ENCODE measurements at places on chromosomes 16 and 17.

GRCh38 chr17:39145143-39145542 is 6.3 kb downstream of the PLXDC1 start:
- DNase-seq, result no peak

GRCh38 chr17:1792495-1793446 is 30.9 kb downstream of the SERPINF1 start:
- DNase-seq, result no peak

GRCh38 chr17:74457146-74457819 is 9.2 kb upstream of the CD300A start:
- peak; percentile 57 for DNase-seq

GRCh38 chr17:39953471-39953888 is 9.3 kb upstream of the GSDMA start:
- DNase-seq, result no peak

GRCh38 chr16:55044201-55044975 is 113.7 kb downstream of the IRX5 start:
- DNase-seq, result no peak

DNA sequence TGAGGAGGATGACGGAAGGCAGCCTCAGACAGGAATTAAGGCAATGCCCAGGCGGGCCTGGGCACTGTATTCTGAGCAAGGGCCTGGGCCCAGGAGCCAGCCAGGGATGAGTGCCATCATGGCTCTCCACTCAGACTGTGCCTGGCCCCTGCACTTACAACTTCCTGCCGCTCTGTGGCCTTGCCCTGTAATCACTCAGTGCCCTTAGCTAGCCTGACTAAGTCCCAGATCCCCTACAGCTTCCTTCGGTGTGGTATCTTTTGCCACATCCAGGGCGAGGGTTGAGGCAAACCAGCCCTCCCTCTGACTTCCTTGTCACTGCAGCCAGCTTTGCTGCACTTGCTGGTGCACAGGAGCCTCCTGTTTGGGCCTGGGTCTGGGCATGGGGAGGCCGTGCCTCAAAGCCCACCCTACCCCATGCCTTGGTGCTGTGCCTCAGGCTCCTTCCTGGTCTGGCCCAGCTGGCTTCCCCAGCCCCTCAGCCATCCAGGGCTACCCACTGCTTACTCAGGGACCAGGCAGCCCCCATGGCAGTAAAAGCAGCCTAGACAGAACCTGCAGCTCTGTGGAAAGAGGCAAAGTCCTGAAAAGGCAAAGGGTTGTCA is 9.3 kb downstream of the SLC46A1 start:
- no peak for DNase-seq

DNA sequence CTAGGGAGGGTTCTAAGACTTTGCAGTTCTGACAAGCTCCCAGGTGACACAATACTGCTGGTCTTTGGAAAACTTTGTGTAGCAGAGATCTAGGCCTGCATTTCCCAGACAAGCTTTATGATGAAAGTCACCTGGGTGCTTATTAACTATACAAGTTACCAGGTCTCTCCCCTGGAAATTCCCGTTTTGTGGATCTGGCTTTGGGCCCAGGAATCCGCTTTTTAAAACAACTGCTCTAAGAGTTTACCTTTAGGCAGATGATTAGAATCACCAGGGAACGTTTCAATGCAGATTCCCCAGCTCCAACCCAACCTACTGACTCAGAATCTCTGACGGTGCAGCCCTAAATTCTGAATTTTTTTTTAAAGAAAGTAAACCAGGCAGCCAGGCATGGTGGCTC is 36.3 kb downstream of the MYH3 start:
- no peak for DNase-seq

- DNase-seq, result no peak
Measured at GRCh38 chr17:21113049-21113690, 13.6 kb upstream of the DHRS7B start.

DNA sequence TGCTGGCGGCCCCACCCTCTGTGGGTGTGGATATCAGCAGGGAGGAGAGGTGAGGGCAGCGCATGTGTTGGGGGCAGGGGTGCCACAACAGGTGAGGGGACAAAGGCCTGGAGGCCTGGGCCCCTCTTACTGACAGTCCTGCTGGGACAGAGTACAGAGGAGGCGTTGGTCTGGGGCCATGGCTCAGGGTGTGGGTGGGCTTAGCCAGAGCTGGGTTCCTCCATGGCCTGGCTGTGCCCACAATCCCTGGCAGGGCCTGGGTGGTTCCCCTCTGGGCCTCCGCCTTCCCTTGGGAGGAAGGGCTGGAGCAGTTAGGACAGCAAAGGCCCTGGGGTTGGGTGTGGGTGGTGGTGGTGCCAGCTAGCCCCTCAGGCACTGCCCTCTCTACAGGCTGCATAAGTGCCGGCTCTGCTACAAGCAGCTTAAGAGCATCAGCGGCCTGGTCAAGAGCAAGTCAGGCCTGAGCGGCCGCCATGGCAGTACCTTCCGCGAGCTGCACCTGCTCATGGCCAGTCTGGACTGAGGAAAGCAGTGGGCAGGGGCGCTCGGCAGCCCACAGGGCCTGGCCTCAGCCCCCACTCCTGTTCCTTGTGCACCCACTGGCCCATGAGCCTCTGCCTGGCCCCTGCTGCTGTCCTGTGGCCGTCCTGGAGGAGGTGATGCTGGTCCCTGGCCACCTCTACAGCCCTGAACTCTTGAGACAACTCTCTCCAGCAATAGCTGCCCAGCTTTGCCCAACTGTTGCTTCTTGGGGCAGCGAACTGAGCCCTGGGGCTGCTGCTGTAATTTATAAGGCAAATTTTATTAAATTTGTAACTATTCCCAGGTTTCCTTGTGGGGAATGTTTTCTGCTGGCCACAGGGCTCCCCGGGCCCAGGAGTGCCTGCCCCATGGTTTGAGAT is 21.1 kb downstream of the KATNB1 start:
- no peak for DNase-seq

GRCh38 chr16:25841761-25842160 is 150.0 kb downstream of the HS3ST4 start:
- DNase-seq, result no peak

- no peak for DNase-seq
Measured at GRCh38 chr16:84759061-84759460, 59.3 kb downstream of the USP10 start.

DNA sequence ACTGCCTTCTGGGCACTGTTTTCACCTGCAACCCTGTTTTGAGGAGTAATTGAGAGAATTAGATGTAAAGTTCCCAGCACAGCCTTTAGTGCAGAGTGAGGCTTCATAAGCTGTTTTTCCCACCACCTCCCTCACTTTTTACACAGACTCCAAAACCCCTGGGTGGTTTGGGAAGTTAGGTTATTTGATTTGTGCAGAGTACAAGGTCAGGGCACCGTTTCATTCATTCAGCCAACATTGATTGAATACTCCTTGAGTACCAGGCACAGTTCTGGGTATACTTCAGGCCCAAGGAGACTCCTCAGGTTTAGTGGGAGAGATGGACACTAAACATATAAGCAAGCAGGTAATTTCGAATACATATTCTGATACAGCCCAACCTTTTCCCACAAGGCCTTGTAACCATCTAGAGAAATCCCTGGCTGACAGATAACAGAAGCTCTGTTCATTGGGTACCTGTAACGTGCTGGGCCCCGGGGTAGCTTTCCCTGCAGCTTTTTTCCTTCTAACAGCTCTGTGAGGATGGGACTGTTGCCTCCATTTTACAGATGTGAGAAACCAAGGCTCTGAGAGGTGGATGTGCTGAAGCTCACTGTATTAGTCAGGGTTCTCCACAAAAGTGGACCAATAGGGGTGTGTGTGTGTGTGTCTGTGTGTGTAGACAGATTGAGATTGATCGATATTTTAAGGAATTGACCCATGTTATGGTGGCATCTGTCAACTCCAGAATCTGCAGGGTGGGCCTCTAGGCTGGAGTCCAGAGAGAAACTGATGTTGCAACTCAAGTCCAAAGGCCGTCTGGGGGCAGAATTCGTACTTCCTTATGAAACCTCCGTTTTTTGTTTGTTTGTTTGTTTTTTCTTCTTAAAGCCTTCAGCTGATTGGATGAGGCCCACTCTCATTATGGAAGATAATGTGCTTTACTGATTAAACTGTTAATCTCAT is 234.7 kb downstream of the SNX29 start:
- DNase-seq, result no peak

DNA sequence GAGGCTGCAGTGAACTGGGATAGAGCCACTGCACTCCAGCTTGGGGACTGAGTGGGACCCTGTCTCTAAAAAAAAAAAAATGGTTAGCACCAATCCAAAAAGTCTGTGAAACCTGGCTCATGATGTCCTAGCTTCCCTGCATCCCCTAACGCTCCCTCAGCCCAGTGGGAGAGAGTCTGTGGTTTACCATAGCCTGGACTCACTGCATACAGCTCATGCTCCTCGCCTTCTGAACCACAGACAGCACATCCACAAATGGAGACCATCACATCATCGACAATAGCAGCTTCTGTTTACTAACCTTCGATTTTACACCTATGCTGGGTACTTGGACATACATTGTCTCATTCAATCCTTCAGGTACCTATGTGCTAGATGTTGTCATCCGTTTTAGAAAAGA is 43.6 kb downstream of the NLRC5 start:
- no peak for DNase-seq

GRCh38 chr16:27597361-27597760 is 47.4 kb downstream of the KATNIP start:
- no peak for DNase-seq

DNA sequence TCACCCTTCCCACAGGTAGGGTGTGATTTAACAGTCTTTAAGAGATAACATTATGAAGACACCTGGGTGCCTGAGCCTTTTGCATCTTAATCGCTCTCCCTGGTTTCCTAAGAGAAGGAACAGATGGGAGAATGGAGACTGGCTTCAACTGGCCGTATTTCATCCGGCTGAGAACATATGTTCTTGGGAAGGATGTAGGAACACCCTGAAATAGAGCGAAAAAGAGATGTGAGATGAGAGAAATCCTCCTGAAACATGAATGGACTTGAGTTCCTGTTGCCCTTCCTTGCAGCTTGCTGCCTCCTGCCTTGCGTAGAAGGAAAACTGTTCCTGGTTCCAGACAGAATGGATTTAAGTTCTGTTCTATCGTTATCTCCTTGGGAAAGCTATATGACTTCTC is 385.4 kb upstream of the RBFOX1 start:
- DNase-seq, result no peak

- DNase-seq, result no peak
Measured at GRCh38 chr17:12790249-12791106, 1.2 kb downstream of the ARHGAP44 start.

DNA sequence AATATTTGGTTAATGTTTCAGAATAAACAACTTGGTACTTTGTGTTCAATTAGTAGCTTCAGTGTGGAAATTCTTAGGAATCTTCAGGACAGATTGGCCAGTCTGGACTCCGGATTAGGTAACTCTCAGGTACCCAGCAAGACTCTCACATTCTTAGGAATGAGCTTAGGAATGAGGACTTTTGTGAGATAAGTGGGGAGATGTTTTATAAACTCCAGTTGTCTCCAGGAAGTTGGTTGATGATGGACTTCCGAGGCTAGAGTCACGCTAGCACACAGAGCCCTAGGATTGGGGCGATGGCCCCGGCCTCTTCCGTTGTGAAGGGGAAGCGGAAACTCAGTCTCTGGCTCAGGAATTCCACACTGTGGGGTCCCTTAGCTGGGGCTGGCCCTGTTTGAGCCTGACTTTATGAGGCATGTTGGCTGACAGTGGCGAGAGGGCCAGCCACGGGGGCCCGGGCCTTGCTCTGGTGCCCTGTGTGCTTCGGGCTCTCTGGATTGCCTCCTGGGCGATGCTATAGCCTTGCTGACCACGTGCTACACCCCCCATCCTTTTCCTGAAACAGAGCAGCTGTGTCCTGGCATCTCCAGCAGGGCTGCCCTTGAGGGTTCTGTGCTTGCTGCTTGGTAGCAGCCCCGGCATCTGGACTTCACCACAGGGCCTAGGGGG is 32.4 kb downstream of the RAB11FIP3 start:
- DNase-seq, result no peak

- no peak for DNase-seq
Measured at GRCh38 chr17:72193391-72194106, 72.7 kb downstream of the SOX9 start.

DNA sequence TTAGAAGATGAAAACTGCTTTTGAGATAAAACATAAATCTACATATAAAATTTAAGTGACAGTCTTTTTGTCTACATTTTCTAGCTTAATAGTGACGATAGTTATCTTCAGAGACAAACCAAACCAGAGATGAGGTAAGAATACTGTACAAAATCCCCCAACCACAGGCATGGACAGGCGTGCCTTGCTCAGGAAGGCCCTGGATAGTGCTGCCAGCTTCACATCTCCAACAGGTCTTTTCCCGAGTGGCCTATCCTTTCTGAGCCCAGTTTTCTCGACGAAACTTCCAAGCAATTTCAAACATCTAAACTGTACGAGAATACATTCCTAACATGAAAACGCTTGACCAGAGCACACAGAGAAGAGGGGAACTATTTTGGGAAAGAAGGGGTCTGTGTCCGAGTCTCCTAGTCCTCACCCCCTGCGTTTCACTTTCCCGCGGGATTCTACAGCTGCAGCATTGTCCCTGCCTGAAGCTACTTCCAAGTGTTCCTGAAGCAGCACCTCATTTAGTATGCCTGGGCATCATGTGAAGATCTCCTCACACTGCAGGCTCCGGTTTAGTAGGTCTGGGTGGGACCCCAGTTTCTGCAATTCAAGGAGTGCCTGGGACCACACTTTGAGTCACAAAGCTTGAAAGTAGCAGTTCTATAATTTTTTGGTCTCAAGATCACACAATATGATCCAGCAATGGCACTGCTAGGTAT is 37.8 kb downstream of the GNA13 start:
- DNase-seq, result no peak

- DNase-seq, result no peak
Measured at GRCh38 chr17:68835071-68835470, 120.1 kb downstream of the ABCA8 start.

GRCh38 chr16:84782846-84783245 is 36.9 kb upstream of the CRISPLD2 start:
- DNase-seq, result no peak

GRCh38 chr16:20268409-20268808 is 58.9 kb downstream of the GP2 start:
- no peak for DNase-seq

DNA sequence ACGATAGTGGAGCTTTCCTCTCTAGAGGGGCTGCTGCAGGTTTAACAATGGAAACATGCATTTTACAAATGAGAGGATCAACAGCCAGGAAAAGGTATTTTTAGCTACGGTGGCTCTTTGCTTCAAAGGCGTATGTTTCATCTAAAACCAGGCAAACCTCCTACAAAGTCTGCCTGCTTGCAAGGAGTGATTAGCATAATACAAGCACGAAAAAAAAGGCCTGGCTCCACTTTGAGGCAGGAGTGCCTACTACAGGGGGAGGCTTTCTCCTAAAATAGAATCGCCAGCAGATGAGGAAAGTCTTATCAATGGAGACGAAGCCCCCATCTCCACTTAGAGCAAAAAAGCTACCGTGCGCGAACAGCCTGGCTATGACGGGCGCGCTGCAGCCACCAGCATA is 27.1 kb upstream of the MTSS2 start:
- no peak for DNase-seq

- no peak for DNase-seq
Measured at GRCh38 chr17:6157716-6158115, 87.5 kb downstream of the WSCD1 start.

Data from SHP77 (cell line).